ENCODE measurements at places on chromosomes 5 and 9.

DNA sequence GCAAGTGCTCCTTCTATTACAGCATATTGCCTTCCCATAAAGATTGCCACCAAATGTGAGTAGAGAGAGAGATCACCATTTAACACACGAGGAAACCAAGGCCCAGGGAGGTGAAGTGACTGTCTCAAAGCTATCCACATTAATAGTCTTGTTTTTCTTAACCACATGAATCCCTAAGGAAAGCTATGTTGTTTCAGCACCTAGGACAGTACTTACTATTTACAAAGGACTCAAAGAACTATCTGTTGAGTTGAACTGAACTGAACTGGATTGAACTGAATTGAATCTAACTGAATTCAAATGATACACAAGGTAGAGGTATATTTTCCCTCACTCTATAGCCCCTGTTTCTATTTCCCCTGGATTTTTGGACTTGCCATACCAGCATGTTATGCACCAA, 430.4 kb downstream of the CAAP1 start:
- no peak for DNase-seq

GRCh38 chr9:122246666-122247065, 17.9 kb upstream of the LHX6 start:
- DNase-seq, result no peak

DNA sequence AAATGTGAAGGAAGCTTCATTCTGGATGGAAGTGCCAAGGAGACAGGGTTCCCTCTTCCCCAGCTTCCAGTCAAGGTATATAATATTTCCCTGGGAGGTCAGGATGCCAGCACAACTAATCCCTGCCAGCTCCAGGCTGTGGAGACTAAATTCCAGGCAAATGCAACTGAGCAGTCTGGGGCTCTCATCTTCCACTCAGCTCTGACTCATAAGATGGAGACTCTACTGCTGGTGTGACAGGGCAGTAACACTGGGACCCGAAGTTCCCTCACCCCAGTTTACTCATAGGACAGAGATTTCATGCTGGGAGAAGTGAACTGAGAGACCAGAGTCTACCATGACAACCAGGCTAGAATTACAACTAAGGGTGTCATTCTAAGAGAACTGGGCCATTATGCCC, 235.4 kb downstream of the FSTL4 start:
- no peak for DNase-seq

DNA sequence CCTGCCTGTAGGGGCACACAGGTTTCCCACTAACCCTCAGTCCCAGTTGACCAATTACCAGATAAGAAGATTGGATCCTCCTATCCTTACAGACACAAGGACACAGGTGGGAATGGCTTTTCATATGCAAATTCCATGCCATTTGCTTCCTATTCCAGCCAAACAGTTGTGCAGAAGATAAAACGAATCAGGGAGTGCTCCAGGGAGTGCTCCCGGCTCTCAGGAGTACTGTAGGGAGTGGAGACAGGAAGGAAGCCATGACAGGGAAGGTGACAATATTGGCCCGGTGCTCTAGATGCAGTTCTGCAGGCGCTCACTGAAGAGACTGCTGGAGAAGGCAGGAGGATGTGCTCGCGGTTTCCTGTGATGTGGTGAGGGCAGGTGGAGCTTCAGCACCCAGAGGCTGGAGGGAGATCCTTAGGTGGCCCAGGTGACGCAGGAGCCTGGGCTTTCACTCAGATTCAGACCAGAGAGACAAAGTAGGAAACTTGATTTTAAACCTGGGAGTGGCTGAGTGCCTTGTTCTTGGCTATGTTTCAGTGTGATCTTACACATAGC, 260.0 kb downstream of the AUH start:
- DNase-seq, result no peak

DNA sequence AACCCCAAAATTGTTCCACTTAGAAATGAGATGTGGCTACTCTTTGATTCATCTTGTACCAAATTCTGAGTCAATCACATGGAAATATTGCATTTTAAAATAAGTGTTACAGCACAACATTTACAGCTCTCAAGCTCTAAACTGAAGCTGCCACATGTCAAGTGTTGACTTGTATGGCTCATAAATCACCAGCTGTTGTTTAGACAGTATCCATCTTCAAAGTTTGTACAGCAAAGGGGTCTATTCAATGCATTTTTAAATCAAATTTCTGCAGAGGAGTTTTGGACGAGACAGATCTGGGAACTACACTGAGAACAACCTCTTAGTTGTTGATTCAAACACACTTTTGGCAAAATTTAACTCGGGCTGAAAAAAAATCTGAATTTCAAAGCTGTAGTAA, 31.4 kb downstream of the CHSY3 start:
- no peak for DNase-seq

- no peak for DNase-seq
These were observed 51.9 kb upstream of the SNAPC3 start for GRCh38 chr9:15370466-15371447.

DNA sequence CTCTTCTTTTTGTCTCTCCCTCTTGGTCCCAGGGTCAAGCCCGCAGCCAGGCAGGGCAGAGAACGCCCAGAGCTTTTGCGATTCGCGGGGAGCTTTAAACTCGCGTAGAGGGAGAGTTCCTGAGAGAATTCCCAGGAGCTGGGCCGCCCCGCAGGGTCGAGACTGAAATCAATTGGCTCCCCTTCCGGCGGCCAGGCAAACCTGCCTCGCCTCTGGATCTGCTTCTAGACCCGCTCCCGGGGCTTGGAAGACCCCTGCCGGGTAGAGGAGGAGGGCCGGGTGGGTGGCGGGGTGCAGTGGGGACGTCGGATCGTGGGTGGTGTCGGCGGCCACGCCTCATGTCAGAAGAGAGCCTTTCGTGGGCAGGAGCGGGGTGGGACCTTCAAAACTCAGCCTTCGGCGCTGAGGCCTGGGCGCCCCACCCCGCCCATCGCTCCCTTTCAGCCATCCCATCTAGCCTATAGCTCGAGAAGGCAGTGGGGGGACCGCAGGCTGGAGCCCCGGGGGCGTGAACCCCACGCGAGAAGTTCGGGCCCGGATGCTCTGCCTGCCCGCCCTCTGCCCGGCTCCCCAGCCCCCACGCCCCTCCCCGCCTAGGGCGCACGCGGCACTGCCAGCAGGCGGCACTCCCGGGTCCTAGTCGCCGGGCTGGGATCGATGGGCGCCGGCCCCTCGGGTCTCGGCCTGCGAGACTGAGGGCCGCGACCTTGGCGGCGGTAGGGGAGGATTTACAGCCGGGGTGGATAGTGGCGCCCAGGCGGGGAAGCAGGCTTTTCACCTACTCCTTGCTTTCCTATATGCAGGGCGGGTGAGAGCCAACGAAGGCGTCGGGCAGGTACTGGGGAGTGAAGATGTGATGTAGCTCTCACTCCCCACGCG, 6.1 kb downstream of the PRDM6 start:
- DNase-seq, result no peak

- no peak for DNase-seq
These were observed 19.0 kb downstream of the SNX24 start for GRCh38 chr5:122864400-122864799.

GRCh38 chr5:14223372-14223771, 80.2 kb downstream of the TRIO start:
- no peak for DNase-seq

DNA sequence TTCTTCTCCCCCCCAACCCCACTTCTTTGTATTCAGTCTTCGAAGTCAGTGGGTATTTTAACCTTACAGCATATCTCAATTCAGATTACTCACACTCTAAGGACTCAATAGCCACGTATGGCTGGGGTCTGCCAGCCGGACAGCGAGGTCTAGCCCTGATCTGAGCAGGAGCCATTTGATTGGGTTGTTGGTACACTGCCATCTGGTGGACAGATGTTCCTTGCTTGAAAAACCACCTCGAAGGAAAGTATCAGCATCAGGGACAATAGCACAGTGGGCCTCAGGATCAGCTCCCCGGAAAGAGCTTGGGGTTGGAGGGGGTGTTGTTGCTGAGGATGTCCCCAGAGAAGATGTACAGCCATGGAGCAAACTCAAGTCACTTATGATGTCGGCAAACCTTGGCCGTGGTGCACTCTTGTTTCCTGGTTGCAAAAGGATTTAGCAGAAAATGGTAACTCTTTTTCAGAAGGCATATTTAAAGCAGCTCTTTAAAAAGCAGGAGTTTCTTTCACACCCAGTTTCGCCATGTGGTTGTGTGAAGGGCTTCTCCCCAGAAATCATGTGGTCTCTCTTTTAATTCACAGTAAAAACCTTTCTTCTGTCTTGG, 31.7 kb upstream of the KCNMB1 start:
- DNase-seq, result peak; percentile 16

DNA sequence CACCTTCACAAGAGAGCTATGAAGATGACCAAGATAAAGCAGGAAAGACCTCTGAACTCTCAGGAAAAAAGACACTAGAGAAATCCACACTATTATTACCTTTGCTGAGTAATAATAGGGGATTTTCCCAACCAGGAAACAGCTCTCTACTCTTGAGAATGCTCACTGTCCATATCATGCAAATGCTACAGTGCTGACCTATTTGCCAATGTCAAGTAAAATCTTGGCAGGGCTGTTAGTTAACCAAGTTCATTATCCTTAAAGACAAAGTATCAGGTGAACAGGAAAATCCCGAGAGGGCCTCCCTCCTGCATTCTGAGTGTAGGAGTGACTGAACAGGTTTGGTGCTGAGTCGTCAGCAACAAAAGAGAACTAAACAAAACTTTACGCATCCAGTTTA, 306.6 kb downstream of the ACTL7B start:
- no peak for DNase-seq

DNA sequence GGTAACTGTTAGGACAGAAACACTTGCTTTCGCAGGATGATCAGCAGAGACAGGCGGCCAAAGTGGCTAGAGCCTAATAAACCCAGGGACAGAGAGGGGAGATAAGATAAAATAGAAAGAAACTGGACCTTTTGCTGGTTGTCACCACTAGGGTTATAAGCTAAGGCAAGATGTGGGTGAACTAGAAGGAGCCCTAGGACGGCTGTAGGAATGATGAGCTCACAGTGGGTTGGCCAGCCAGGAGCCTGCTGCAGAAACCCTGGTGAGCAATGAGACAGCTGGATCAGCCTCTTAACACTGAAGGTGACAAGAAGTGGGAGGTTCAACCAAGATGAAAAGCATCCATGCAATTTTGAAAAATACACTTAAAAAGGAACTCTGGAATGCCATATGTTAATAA, 13.5 kb downstream of the CTNND2 start:
- no peak for DNase-seq

- DNase-seq, result no peak
These were observed 287.0 kb upstream of the TMEM161B start for GRCh38 chr5:88555674-88556073.

DNA sequence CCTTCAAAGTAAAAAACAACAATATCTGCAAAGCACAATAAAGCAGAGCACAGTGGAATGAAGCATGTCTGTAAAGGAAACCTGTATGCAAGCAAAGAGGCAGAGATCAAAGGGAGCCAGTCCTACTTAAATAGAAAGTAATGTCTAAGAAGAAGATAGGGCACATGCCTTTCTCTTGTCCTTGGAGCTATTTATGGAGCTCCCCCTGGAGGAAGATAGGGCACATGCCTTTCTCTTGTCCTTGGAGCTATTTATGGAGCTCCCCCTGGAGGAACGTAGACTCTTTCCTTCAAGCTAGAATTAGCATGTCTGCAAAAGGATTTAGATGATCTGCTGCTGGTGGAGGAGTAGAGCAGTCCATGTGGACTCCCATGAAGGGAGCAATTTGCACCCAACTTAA, 168.1 kb upstream of the RASEF start:
- no peak for DNase-seq

- DNase-seq, result no peak
These were observed 43.0 kb upstream of the NOTCH1 start for GRCh38 chr9:136588663-136589464.

DNA sequence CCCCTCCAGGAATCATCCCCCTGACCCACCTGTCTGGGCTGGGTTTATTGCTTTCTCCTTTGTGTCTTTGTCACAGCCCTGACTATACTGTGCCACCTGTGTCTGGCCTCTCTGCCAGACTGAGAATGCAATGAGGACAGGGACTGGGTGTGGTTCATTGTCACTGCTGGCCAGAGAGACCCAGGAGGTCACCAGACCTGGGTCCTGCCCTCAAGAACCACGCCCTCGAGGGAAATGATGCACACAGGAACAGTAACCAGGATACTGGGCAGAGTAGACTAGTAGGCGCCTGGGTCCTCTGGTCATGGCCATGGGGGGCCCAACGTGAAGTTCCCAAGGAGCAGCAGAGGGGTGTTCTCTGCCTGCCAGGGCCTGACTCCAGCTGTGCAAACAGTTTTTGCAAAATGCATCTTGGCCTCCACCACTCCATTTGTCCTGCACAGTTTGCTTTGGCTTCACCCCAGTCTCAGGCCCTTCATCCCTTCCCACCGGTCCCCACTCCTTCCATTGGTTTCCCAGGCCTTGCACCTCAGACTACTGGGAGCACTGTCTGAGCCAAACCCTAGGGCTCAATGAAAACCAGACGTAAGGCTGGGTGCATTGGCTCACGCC, 17.8 kb downstream of the RGS3 start:
- no peak for DNase-seq

- DNase-seq, result no peak
These were observed 196.1 kb downstream of the GAS1 start for GRCh38 chr9:86751207-86751606.

- DNase-seq, result no peak
These were observed 152.3 kb downstream of the GAS1 start for GRCh38 chr9:86795047-86795442.

- DNase-seq, result no peak
These were observed 194.0 kb downstream of the PDZD2 start for GRCh38 chr5:31832966-31833365.

DNA sequence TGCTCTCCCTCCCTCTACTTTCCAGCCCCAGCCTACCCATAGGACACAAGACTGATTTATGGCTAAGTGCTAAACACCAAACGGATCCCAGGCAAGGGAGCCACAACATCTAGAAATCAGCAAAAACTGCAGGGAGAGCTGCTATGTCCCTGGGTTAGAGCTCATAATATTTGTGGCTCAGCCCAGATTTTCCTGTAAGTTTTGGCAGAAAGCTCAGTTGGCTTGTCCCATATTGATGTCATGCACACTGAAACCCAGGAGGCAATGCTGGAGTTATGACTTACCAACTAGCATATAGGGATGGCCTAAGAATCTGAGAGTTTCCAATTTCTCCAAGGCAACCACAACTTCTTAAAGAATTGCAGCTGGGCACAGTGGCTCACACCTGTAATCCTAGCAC, 44.7 kb upstream of the MYOT start:
- DNase-seq, result no peak

DNA sequence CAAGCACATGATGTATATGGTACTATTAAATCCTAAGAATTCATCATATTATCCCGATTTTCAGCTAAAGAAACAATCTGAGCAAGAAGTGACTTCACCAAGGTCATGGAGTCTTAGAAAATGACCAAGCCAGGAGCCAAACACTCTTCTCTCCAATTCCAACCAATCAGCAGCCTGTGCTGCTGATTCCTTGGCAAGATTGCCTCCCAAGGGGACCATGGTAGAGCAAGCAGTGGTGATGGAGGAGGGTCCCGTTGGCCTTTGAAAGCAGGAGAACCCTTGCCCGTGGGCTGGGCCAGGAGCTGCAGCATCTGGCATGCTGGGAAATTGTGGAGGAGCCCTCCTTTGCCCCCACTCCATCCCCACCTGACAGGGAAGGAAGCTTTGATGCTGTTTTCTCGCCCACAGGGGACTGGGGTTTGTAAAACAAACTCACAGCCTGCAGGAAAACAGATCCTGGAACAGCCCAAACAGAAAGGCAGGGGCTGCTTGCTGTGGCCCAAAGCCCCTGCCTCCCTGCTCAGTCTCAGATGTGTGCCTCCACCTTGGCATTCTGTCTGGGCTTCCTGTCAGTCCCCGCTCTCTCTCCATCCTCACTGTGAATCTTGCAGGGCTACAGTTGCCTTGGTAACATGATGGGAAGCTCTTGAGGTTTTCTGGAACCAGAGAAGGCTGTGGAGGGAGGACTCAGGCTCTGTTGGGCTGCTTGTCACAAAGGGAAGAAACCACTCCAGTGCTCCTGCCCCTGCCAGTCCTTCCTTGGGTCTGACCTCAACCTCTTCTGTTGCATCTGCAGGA, 70.8 kb upstream of the HSPA9 start:
- no peak for DNase-seq

Data from retinal pigment epithelial cell (primary cell).